ENCODE measurements at places on chromosomes 5 and 9.

DNA sequence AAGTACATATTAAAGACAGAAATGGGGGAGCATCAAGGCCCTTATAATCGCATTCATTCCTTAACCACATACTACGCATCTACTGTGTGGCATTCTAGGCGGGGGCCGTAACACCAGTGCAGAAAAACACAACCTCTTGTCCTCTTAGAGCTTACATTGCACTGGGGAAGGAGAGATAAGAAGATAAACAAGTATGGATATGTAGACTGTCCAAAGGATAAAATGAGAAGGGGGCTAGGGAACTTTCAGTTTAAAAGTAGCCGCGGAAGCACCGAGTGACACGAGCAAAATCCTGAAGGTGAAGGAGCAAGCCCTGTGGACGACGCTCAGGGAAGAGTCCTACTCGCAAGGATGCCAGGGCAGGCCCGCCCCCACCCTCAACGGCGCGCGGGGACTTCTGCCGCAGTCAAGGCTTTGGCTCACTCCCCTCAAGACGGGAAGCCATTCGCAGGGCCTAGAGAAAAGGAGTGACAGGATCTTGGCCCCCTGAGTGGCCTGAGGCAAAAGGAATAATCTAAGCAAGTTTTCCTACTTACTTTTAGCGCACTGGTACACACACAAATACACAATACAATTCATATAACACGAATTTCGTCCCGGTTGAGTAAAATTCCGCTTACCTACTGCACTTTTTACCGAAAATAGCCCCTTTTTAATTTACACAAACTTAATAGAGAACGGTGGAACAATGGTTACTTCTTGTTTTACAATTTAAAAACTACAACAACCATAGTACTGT is 1.3 kb upstream of the NIPBL start:
- DNase-seq = peak; percentile 56

DNA sequence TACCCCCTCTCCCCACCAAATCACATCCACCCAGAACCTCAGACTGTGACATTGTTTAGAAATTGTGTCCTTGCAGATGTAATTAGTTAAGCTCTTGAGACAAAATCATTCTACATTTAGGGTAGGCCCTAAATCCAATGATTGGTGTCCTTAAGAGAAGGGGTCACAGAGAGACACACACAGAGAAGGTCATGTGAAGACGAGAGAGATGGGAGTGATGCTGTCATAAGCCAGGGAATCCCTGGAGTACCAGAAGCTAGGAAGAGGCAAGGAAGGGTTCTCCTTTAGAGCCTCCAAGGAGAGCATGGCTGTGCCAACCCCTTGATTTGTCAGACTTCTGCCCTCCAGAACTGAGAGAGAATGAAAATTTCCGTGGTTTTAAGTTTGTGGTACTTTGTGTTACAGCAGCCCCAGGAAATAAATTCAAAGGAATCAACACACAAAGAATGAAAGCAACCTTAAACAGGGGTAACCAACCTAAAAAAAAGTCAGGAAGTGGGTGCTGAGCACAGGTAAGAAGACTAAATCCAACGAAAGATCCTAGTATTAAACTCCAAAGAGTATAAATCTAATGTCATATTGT is 33.6 kb downstream of the TIMD4 start:
- no peak for DNase-seq

DNA sequence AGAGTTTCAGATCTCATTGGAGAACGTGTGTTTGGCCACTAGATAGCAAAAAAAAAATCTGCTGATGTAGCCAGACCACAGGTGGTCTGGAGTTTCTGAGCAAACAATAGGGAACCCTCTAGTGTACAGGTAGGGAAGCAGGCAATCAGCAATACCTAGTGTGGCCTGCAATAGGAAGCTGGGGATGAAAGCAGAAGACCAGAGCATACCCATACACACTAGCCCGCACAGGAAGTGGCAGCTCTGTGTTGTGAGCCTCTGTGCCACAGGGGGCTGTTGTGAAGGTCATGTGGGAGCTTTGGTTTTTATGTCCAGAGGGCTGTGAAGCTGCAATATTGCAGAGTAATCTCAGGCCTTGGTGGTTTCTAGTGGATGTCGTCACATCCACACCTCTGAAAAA is 81.2 kb downstream of the MTAP start:
- DNase-seq = peak; percentile 43

DNA sequence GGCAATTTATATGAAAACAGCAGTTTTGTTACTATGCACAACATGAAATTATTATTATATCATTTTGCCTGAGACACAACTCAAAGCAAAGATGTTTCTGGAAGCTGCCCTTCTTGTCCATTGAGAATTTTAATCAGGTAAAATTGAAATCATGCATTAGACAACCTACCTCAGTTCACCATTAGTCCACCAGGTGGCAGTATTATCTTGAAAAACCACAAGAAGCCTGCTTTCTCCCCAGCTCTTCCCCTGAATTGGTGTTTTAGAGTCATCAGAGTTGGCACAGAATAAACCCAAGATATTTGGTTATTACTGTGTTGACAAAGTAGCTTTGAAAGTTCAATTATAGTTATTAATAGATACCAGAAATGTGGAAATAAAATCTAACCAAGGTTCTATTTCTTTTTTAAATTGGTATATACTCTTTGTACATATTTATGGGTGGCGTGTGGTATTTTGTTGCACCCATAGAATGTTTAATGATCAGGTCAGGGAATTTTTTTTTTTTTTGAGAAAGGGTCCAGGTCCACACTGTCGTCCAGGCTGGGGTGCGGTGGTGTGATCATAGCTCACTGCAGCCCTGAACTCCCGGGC is 25.7 kb downstream of the UTP15 start:
- peak; percentile 75 for DNase-seq

- no peak for DNase-seq
Observed at GRCh38 chr9:27089706-27090105, 19.3 kb upstream of the TEK start.

- DNase-seq = no peak
Observed at GRCh38 chr5:5340206-5340729, 82.2 kb upstream of the ICE1 start.

DNA sequence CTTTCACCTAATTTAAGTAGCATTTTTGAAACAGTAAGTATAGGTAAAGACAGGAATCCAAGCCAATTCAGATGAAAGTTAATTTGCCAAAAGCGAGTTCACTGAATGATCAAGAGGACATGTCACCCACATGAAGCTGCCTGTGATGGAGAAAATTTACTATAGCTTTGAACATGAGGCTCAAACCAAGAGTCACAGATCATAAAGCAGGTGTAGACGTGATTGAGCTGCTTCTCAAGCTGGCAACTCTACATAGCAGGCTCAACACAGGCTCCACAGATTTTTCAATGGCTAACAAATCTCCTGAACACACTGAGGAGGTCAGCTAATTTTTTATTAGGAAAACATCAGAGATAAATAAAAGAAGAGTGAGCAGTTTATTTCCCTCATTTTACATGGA is 173.7 kb downstream of the FAM114A2 start:
- DNase-seq = no peak

GRCh38 chr9:34987160-34987901 is 2.2 kb upstream of the DNAJB5 start:
- DNase-seq = no peak

DNA sequence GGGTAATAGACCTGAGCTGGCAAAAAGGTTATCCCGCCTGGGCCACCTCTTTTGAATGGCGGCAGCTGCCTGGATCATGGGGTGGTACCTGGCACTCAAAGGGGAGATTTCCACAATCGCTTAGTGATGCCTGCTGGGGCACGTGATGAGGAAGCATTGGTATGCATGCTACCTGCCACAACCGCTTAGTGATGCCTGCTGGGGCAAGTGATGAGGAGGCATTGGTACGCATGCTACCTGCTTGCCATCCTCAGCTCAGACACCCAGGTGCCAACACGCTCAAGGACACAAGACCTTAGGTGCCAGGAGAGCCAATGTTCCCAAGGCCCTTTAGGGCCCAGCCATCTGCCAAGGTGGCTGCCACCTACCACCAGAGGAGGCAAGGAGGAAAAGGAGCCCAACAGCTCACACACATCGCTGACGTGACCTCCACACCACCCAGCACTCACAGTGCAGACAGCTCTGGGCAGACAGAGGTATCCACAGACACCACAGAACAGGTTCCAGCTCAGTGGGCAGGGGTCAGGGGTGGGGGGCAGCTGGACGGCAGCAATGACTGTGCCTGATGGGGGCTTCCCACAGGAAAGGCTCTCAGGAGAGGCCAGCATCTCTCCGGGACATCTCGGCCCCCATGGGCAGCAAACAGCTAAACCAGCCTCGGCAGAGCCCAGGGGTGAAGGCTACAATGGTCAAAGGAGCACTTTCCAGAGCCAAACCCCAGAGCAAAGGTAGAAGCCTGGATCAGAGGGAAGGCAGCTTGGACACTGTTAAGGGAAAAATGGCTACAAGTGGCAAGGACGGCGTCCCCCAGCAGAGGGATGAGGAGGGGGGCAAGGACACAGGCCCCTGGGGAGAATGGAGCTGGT is 43.0 kb upstream of the SARDH start:
- no peak for DNase-seq

DNA sequence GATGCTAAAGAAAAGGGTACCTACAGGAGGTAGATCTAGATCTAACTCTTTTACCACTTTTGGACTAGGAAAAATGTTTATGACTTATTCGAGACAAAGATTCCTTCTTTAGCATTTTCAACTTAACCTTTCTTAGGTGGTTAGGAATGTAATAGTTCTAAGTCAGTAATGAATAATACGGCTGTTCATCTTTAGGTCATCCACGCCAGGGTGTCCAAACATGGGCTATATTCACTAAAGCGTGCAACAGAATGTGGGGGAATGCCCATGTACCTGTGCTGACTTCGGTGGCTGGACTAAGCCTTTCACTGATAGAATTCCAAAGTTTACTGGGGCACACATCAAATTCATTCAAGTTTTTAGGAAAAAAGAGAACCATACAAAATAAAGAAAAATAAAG is 164.7 kb downstream of the TSSK1B start:
- DNase-seq = no peak

- no peak for DNase-seq
Observed at GRCh38 chr5:1130218-1130946, 18.5 kb upstream of the SLC12A7 start.

DNA sequence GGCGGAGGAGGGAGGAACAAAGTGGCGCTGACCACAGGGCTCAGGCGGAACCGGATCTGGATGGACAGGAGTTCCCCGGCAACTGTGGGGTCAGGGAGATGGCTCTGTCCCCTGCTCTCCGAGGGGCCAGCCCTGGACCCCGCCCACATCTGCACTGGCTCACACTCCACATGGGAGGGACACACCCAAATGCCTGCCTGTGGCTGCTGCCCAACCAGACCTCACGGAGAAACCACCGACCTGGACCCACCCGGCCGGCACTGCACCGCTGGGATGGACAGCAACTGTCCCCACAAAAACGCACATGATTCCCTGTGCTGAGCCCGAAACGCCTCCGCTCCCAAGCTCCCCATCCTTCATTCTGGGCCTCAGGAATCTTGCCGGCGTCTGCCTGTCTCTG is 4.8 kb downstream of the CCDC187 start:
- DNase-seq = no peak

DNA sequence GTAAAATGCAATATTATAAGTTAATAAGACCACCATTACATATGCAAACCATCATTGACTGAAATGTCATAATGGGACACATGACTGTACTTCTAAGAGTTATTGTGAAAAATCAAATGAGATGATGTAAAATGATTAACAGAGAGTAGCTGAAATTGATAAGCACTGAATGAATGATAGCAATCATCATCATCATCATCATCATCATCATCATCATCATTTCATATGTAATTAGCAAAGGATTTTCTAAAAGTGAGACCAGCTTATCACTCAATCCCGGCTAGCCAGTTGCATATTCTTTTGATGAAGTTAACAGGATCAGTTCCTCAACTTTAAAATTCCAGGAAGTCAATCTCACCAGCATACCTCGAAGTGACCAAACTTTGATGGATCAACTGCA is 650.3 kb upstream of the KLF4 start:
- DNase-seq = no peak

DNA sequence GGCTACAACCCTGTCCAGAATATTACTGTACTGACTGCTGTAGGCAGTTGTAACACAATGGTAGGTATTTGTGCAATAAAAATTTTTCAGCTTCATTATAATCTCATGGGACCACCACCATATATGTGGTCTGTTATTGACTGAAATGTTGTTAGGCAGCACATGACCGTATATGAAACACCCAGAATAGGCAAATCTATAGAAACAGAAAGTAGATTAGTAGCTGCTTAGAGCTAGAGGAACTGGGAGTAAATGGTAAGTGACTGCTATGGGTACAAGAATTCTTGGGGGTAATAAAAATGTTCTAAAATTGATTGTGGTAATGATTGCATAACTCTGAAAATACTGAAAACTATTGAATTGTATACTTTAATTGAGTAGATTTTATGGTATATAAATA is 185.7 kb downstream of the ESM1 start:
- DNase-seq = no peak

DNA sequence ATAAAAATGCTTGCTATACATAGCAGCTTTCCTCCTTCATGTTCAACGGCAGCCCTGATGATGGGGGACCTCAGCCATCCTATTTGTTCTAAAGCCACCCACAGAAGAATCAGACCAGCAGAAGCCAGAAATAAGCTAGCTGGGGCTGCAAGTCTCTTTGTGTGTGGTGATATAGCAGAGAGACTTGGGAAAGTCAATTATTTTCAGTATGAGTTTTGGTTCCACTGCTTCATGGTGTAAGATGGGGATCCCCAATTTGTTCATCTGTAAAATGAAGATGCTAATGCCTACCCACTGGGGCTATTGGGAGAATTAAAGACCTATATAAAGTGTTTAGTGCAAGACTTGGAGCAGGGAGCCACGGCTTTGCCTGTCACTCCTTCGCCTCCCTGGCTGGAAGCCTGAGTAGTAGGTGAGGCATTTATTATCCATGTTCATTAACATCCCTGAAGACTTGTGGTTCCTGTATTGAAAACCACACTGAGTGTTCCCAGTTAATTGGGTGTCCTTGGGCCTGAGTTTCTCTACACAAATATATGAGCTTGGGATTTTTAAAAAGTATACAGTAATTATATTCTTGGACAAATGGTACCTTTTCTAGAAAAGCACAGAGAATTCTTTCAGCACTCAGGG is 210.1 kb upstream of the SLC24A2 start:
- no peak for DNase-seq

GRCh38 chr9:116355153-116355921 is 201.7 kb downstream of the PAPPA start:
- no peak for DNase-seq

DNA sequence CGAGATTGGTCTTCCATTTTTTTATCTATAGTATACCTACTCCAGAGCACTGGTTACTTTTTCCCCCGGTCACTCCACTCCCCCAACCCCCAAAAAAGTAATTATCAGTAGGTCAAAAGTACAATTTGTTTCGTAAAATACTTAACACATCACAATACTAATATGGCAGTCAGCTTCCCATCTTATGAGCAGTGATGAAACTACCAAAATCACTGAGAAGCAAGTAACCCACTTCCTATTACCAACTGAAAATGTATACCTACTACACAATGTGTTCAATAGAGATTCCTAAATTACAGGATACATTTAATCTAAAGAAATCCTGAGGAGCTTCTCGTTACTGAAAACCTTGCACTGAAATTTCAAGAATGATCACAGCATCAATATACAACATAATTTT is 1.9 kb downstream of the CERT1 start:
- no peak for DNase-seq

GRCh38 chr9:136532799-136533774 is 12.8 kb downstream of the NOTCH1 start:
- peak; percentile 90 for DNase-seq

GRCh38 chr9:87678650-87679355 is 47.1 kb upstream of the CTSL start:
- peak; percentile 37 for DNase-seq
